GM12865 (cell line): ENCODE measurements at places on chromosomes 12 and 14.

- DNase-seq, result no peak
Measured at GRCh38 chr14:102508774-102509745, 516 bp downstream of the ANKRD9 start.

- no peak for DNase-seq
Measured at GRCh38 chr12:31922341-31923062, 36.7 kb upstream of the RESF1 start.

DNA sequence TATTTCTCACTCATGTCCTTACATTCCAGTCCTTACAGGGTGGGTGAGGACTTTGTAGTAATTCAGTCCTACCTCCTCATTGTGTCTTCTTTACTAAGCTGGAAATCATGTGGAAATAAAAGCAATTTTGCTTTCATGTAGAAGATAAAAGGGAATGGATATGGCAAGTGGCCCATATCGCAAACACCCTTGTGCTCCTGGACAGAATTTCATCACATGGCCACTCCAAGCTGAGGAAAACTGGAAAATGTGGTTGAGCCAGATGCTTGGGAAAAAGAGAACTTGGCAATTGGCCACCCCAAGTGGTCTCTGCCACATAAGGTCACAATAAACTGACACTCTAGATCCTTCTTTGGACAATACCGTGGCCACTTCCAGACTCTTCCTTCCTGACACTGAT, 64.2 kb upstream of the IFNG-AS1 start:
- no peak for DNase-seq

DNA sequence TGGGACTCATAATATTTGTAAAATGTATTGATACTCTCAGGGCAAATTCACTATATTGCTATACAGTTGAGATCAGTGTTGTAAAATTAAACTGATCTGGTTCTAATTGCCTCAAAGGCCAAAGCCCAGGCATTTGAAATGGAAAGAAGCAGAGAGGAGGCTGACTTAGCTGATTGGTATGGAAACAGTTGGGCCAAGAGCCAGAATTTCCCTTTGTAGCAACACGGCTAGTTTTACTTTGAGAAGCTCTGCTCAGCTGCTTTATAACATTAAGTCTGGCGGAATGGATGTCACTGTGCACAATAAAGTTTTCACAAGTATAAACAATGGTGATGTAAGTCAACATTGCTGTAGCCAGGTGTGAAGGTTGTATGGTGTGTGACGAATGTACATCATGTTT, 186.4 kb downstream of the MSRB3 start:
- DNase-seq, result no peak

- no peak for DNase-seq
Measured at GRCh38 chr12:51242120-51242519, 3.5 kb downstream of the DAZAP2 start.

GRCh38 chr12:118175823-118176447, 40.0 kb downstream of the PEBP1 start:
- peak; percentile 46 for DNase-seq
